ENCODE measurements at places on chromosomes 5 and 9. TPM values are rescaled to one million over a fixed set of nuclear protein-coding genes. Genes with fewer than 3 reads are reported as not detected.

DNA sequence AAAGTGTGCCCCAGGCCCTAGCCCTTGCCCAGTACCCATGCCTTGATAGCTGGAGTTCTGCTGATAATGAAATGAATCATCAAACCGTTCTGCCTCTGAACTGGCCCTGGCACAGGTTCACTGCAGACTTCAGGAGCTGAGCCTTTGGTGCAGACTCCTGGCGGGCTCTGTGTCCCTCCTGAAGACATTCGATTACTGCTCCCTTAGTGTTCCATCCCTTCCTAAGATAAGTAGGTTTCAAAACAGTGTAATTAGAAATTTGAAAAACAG, 97.2 kb downstream of the MVB12B start:
- H3K27me3 ChIP-seq = no peaks in the 10 kb centered on the region
- peak overlapping the region; percentile 93 for H3K27ac ChIP-seq
- H3K4me3 ChIP-seq = no peak overlapping the region

DNA sequence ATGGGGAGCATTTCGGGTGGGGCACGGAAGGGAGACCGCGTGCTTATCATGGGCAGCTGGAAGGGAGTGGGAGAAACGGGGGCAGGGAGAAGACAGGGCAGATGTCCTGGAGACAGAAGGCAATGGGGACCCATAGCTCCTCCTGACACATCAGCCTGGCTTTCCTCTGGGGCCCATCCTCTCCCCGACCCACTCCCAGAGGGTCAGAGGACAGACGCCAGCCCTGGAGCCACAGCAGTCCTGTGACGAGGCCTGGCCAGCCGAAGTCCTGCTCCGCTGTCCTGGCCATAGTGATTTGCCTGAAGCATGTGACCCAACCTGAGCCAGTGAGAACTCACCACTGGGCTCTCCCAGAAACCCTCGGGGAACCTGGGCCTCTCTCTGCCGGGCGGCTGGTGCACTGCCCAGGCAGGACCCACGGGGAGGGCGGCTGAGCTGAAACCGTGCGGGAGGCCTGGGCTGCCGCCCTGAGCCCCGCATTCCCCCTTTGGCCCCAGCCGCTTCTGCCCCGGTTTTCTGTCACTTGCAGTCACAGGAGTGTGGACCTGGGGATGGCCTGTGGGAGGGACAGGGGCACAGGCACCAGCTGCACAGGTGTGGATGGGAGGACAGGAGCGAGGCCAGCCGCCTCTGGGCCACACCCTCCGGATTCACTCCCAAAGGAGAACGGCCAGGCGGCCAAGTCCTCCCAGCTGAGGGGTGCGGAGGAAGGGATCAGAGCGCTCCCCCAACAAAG, 19.8 kb downstream of the ADAMTS2 start:
- no peak overlapping the region for H3K4me3 ChIP-seq
- H3K27me3 ChIP-seq = no peaks in the 10 kb centered on the region
- no peaks in the 10 kb centered on the region for H3K36me3 ChIP-seq
- DNase-seq = no peak
- no peak overlapping the region for H3K27ac ChIP-seq

GRCh38 chr5:94969174-94969573, 315.7 kb downstream of the MCTP1 start:
- no peak overlapping the region for H3K27ac ChIP-seq
- H3K4me1 ChIP-seq = no peaks in the 10 kb centered on the region
- no peaks in the 10 kb centered on the region for H3K27me3 ChIP-seq
- H3K4me3 ChIP-seq = no peak overlapping the region
- no peak for DNase-seq
- no peaks in the 10 kb centered on the region for H3K36me3 ChIP-seq

TAF1L gene
- 0.11 TPM for total RNA-seq

DNA sequence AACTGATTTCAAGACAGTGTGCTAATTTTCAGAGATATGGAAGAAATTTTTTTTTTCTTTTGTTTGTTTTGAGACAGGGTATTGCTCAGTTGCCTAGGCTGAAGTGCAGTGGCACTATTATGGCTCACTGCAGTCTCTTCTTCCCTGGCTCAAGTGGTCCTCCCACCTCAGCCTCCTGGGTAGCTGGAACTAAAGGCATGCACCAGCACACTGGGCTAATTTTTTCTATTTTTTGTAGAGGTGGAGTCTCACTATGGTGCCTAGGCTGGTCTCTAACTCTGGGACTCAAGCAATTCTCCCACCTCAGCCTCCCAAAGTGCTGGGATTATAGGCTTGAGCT, 9.9 kb upstream of the TEX48 start:
- no peak overlapping the region for H3K4me3 ChIP-seq
- DNase-seq = no peak
- no peaks in the 10 kb centered on the region for H3K36me3 ChIP-seq
- no peaks in the 10 kb centered on the region for H3K27me3 ChIP-seq

PNPLA7 gene
- 12.6 TPM for total RNA-seq

DNA sequence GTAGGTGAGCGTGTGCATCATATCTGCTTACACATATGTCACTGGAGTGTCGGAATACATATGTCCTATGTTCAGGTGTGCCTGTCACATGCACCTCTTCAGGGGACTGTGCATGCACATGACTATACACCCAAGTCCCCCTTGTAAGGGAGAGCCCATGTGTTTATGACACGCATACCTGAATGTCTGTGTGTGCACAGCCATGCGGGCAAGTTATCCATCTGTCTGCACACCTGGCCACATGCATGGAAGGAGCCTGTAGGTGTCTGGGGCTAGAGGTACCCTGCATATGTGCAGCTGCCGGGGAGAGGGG, 622 bp upstream of the RGS14 start:
- H3K27me3 ChIP-seq = no peaks in the 10 kb centered on the region
- H3K36me3 ChIP-seq = no peaks in the 10 kb centered on the region
- H3K4me1 ChIP-seq = peaks cover 11% of the 10 kb centered on the region
- DNase-seq = no peak
- H3K4me3 ChIP-seq = no peak overlapping the region

PCDHGC3 gene
- total RNA-seq = 31.5 TPM

OR1Q1 gene
- not detected for total RNA-seq

Data from thyroid gland (tissue), 4 donors.